ENCODE measurements at places on chromosomes 11 and 22. TPM values are rescaled to one million over a fixed set of nuclear protein-coding genes. Genes with fewer than 3 reads are reported as not detected.

GRCh38 chr11:26753723-26754504 lies 32.1 kb upstream of the SLC5A12 start:
- peak; percentile 86 for DNase-seq

- peak; percentile 11 for DNase-seq
Observed at GRCh38 chr22:26949193-26949592, 291.8 kb downstream of the MIAT start.

- no peak for DNase-seq
Observed at GRCh38 chr22:49048591-49048990, 779.1 kb downstream of the BRD1 start.

The SEPTIN3 gene
- under 0.01 TPM for total RNA-seq
